NCI-H1436 treated with DMSO at 0.1 percent for 48 hours (cell line): ENCODE measurements at places on chromosomes 12 and 14.

- no peak for DNase-seq
These were observed 538.8 kb upstream of the STXBP6 start for GRCh38 chr14:25588751-25589150.

GRCh38 chr12:57821474-57822214, 3.1 kb upstream of the AVIL start:
- DNase-seq, result no peak

- DNase-seq, result no peak
These were observed 106.8 kb upstream of the RTL1 start for GRCh38 chr14:101010293-101010692.

DNA sequence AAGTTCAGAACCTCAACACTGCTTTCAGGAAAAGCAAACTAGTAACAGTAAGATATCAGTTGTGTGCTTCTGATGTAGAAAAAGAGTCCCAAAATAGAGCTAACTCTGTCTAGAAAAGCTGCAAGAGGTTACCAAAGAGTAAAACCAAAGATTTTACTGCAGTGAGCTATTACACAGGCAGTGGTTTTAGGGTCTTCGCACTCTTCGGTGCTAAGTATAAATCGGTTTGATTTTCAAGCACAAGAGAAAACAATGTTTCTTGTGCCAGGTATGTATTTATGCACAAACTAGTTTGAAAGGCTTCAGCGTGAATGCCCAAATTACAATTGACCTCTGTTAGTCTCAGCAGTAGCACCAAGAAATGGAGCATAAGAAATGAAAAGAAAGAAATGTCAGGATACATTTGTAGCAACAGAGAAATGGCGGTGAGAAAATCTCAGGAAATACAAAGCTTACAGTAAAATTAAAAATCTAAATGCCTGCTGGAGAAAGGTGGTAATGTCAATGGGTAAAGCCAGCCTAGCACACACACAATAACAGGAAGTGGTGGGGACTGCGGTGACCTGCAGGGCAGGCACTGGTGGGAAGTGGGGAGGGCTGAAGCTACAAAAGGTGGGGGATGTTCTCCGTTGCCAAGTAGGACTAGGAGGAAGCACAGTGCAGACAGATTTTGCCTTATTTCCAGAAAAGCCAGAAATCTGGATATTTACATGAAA, 18.0 kb upstream of the DYRK2 start:
- DNase-seq, result no peak

GRCh38 chr12:11688831-11689230, 39.4 kb downstream of the ETV6 start:
- DNase-seq, result no peak
